Activated CD4-positive, alpha-beta T cell treated with anti-CD3 and anti-CD28 coated beads, Interleukin-2, Interleukin-6, amounts not matched to agents 100 ng/mL and 50 ng/mL, durations not matched to agents 16 hours and 8 hours (primary cell): ENCODE measurements at places on chromosomes 2 and 18.

- no peak for DNase-seq
Measured at GRCh38 chr2:17644997-17645720, 104.7 kb downstream of the VSNL1 start.

- no peak for DNase-seq
Measured at GRCh38 chr2:174059884-174060244, 94.7 kb upstream of the SP3 start.

GRCh38 chr2:105447476-105447875, 48.6 kb upstream of the FHL2 start:
- no peak for DNase-seq

- no peak for DNase-seq
Measured at GRCh38 chr2:235293061-235293460, 200.8 kb upstream of the AGAP1 start.

DNA sequence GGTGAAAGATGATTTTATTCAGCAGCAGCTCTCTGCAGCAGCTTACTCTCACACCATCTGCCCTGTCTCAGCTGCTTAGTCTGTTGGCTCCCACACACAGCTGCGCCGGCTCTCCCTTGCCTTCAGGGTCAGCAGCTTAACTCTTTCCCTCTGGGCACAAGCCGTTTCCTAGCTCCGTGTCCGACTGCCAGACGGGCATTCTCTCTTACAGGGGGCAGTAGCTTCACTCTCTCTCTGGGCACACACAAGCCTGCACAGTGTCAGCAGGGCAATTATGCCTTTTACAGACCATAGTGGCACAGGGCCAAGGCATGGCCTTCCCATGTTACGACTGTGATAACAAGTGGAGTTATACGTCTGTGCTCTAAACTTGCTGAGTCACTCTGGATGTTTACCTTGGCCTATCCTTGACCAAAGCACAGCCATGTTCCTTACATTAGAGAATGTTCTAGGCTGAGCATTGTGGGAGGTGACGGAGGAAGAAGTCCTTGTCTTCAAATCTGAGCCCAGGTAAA, 31.7 kb downstream of the PCARE start:
- no peak for DNase-seq

DNA sequence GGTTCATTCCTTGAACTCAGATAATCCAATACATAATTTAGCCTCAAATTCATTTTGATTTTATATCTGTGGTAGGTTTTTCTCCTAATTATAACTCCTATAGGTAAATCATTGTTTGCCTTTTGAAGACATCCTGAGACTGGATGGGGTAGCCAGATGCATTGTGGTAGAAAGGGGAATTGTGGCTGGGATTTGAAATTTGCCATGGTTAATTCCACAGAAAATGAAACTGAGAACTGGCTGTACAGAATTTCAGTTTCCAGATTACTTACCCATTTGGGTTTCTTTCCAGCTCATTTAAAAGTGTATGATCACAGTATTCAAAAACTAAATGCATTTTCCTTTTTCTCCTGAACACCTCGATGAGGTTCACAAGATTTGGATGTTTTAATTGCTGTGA, 18.2 kb downstream of the CDKL4 start:
- DNase-seq, result peak; percentile 59

DNA sequence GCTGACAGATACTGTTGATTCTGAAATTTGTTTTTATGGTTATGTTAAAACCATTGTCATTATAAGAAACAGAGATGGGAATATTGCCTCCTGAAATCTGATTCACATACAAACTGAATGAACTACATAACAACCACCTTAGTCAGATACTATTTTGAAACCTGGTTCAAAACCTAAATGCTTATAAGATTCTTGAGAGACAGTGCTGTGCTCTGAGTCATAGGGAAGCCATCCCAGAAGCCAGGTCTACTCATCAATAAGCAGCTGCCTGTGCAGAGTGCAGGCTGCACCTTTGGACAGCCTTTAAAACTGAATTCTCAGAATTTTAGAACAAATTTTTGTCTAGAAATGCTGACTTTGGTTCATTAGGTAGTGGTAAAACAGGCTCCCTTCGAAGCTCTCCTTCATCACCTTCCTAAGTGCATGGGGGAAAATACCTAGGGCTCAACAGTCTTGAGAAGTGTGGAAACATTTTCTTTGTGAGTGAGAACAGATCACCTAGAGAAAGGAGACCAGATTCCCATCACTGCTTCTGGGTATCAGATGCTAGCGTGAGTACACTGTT, at the start of gene SERPINB7:
SERPINB7 (plus strand) TSS at position 253 of the 565 bp plus-strand sequence. CDS start 6,955 bp downstream, outside the sequence.
- DNase-seq, result no peak

DNA sequence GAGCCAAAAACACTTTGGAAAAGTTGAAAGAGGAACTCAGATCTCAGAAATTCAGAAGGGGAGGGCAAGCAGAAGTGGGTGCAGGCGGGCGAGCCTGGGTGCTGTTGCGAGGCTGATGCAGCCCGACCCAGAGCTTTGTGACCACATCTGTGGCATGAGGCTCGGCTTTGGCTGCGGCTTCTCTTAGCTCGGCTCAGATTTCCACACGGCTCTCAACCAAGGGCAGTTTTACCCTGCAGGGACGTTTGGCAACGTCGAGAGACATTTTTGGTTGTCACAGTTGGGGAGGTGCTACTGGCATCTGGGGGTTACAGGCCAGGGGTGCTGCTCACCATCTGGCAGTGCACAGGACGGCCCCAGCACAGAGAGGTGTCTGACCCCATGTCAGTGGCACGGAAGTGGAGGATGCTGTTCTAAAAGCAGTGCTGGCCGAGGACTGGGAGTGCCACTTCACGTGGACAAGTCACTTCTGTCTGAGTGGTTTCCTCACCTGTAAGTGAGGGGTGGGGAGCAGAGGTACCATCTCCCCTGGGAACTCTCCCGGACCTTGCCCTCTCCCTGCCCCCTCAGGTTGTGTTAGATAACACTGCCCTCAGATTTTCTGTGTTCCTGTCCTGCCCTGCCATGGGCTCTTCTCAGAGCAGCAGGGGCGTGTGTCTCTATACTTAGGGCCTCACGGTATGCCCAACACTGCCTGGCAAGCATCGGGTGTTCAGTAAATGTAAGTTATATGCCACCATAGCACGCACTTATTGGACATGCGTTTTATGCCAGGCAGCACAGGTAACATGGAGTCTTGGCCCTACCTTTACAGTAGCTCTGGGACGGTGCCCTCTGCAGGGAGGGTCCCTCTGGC, 48.7 kb upstream of the FAHD2A start:
- DNase-seq, result no peak

- no peak for DNase-seq
Measured at GRCh38 chr2:2849464-2850217, 518.6 kb upstream of the MYT1L start.

DNA sequence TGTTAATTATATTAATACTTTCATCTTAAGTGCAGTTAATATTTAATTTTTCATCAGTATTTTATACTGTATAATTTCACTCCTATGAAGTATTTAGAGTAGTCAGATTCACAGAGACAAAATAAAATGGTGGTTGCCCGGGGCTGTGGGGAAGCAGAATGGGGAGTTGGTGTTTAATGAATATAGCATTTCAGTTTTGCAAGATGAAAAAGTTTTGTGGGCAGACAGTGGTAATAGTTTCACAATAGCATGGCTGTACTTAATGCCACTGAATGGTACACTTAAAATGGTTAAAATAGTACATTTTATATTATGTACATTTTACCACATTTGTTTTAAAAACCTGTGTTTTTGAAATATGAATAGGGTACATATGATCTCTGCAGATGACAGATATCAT, 31.2 kb downstream of the CFAP221 start:
- DNase-seq, result no peak

- DNase-seq, result no peak
Measured at GRCh38 chr2:79640001-79640400, 127.2 kb downstream of the CTNNA2 start.

GRCh38 chr2:178401994-178402437, 49.0 kb downstream of the PRKRA start:
- no peak for DNase-seq

DNA sequence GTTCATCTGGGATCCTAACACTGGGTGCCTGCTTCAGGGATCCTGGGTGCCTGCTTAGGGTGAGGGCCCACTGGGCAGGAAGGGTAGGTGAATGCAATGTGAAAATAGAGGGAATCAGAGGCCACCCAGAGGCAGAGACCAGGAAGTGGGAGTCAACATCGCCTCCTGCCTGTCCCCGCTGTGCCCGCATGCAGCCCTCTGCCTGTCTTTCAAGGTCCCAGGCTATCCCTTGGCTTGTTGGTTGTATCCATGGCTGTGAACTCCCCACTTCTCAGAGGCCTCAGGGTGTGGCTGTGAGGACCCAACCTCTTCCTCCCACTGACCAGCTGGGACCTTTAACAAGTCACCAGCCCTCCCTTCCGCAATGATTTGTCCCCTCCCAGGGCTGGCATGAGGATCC, 26.5 kb downstream of the PSD4 start:
- DNase-seq, result no peak

DNA sequence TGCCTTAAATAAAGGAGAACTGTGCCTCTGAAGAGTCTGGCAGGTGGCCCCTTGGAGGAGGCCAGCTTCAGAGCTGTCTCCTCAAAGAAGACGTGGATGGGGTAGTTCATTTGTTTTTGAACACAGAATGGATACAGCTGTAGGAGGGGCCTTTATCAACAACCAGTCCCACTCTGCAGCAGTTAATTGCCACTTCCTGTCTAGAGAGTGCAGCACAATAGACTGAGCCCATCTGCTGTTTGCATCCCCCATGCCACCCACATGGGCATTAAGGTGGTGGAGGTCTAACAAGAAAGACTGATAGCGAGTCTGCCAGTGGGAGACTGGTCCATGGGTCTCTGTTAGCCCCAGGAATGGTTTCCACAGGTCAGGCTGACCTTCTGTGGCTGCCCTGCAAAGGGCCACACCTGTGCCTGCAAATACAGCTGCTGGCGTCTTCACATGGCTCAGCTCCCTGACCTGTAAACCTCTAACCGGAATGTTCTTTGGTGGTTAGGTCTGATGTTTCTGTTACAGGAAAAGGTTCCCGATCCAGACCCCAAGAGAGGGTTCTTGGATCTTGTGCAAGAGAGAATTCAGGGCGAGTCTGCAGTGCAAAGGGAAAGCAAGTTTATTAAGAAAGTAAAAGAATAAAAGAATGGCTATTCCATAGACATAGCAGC, 153.3 kb upstream of the ITGA6 start:
- no peak for DNase-seq

DNA sequence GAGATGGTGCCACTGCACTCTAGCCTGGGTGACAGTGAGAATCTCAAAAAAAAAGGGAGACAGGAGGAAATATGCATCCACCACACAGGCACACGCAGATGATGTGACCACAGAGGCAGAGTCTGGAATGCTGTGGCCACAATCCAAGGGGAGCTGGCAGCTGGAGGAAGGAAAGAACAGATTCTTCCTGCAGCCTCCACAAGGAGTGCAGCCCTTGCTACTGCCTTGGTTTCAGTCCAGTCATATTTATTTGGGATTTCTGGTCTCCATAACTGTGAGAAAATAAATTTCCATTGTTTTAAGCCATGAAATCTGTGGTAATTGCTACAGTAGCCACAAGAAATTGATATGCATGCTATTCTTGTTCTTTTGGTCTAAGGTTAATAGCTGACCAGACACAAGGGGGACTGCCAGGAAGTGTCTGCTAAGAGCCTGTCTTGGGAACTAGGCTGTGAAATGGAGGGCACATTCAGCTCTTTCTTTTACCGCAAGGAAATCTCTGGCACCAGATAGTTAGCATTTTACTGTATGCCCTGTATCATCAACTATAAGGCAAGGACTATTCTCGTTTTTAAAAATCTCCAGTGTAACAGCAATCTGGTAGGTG, 133.1 kb upstream of the SEC11C start:
- DNase-seq, result no peak

GRCh38 chr2:236793023-236794011, 223.7 kb downstream of the ACKR3 start:
- no peak for DNase-seq

DNA sequence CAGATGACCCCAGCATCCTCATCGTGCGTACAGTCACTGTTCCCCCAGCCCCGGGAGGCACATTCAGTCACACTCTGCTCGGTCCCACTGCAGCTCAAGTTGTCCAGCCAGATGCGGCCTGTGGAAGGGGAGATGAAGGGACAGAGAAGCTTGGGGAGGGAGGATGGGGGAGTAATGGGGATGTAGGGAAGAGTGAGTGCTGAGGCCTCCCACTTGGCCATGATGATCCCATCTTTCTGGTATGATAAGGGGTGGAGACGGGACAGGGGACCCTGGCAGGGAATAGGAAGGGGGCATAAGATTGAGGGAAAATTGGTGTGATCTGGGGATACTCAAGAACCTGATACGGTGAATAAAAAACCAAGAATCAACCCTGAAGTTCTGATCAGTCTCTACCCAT, 3.5 kb downstream of the LOXL3 start:
- DNase-seq, result no peak

- DNase-seq, result no peak
Measured at GRCh38 chr2:133977405-133977804, 276.5 kb upstream of the MGAT5 start.

- no peak for DNase-seq
Measured at GRCh38 chr2:60498816-60499429, 54.5 kb downstream of the BCL11A start.
